ENCODE measurements at places on chromosomes 2 and 18.

DNA sequence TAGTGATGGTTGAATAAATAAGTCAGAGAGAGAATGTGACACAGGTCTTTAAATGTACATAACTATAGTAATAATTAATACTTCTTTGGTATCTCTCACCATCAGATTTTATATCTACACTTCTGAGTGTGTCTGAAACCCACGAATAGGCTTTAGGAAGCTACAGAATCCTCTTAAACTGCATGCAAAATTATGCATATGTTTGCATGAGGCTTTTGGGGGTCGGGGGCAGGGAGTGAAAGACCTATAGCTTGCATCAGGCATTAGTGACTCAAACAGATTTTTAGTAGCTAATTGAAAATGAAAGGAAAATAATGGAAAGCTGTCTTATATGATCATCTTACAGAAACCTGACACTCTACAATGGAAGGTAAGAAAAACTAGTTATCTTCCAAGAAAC, 14.9 kb downstream of the LRPPRC start:
- DNase-seq: no peak

DNA sequence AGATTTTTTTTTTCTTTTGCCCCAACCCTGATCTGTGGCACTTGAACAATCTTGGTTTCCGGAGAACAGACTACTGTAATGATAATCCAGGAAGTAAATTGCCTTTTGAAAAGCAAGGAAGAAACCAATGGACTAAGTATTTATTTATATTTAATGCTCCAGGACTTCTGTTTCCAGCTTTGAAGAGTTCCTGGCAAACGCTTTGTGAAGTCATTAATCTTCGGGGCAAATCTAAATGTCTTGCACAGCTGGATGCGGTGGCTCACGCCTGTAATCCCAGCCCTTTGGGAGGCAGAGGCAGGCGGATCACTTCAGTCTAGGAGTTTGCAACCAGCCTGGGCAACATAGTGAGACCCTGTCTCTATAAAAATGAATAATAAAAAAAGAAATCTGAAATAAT, 135.1 kb upstream of the GATA6 start:
- no peak for DNase-seq

- DNase-seq: no peak
These were observed 25.4 kb downstream of the CYBRD1 start for GRCh38 chr2:171547720-171548119.

DNA sequence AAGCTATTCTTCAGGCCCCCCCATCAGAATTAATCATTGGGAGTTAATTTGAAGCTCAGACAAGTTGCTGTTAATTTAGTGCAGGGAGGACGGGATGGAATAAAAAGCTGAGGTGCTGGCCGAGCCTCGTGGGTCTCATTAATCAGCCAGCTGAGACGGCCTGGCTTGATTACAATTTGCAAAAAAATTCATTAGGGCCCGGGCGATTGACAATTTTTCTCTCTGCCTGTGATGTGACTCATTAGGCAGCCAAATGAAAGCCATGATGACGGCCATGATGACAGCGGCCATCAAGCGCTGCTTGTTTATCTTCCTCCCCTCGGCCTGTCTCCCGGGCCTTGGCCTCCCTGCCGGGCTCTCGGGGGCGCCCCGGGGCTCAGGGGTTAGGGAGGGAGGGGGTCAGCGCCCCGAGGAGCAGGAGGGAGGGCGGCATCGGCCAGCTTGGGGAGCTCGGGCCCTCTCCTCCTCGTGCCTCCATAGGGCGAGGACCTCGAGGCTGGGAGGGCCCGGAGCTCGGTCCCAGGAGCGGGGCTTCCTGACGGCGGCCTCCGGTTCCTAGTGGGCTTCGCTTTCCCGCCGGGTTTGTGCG, 5.2 kb downstream of the GBX2 start:
- DNase-seq: no peak

GRCh38 chr2:98540536-98540935, 67.8 kb downstream of the COA5 start:
- no peak for DNase-seq

DNA sequence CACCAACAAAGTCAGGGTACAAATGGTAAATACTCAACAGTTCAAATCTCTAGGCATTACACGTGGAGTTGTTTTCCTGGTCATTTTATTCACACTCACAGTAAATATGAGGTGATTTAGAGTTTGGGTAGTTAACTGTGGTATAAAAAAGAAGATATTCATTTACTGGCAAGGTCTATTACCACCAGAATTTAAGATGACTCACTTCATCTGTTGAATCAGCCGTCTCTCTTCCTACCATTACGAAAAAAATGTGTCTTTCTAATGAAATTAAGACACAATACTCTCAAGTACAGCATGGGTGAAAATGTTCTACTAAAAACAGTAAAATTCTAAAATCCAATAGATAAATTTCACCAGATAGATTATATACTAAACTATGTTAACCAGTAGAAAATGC, 21.0 kb upstream of the GPR75 start:
- DNase-seq: no peak

GRCh38 chr2:45180033-45180746, 170.9 kb upstream of the SIX2 start:
- DNase-seq: no peak

GRCh38 chr2:196314780-196315179, 143.4 kb upstream of the STK17B start:
- DNase-seq: no peak

DNA sequence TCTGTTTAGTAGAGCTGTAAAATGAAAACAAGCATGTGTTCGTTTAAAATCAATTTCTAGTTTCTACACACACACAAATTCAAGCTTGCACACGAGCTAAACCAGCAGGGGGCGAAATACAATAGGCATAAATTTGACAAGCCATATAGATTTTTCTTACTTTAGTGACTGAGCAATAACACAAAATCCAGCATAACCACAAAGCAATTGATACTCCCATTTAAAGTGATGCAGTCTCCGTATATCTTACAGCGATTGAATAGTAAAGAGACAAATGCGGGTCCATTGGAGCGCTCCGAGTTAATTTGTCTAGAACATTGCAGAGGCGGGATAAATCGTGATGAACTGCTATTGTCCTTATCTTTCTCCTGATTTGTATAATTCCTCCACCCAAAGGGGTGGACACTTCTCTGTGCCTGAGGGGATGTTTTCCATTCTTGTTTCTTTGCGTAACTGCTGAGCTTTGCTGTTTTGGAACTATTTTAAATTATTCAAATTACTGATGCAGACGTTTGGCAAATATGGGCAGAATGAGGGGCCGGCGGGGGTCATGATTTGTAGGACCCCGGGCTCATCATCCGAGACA, 1.2 kb upstream of the AFTPH start:
- peak; percentile 67 for DNase-seq

DNA sequence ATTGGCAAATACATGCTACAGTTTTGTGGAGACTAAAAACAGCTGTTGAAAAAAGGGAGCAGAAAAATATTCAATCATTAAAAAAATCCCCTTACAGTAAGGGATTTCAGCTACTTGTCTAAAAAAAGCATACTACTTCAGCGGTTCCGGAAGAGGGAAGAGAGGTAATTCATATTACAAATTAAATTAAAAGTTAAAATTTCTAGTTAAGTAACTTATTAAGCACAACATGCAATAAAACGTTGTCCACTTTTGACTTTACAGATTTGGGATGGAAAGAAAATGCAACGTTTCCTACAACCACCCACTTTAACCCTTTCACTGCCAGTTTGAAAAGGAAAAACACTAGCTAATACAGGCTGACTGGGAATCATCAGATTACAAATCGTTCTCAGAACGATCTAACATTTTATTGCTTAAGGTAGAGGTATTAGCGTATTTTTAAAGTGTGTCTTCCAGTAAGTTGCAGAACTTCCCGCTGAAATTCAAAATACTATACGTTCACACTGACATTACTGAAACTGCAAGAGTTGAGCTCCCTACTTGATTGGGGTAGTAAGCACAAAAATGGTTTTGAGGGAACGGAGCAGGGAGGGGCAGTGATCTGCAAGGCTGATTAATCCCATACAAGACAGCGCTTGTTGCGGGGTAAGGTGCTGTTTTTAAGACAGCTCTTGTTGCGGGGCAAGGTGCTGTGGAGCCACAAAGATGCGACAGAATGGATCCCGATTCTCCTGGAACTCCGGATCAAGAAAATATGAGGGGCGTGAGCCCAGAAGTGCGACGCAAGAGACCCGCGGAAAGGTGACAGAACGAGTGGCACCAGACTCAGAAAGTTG, 743 bp downstream of the HADHA start:
- peak; percentile 37 for DNase-seq

- no peak for DNase-seq
These were observed 267.9 kb upstream of the TNP1 start for GRCh38 chr2:217127744-217128143.

DNA sequence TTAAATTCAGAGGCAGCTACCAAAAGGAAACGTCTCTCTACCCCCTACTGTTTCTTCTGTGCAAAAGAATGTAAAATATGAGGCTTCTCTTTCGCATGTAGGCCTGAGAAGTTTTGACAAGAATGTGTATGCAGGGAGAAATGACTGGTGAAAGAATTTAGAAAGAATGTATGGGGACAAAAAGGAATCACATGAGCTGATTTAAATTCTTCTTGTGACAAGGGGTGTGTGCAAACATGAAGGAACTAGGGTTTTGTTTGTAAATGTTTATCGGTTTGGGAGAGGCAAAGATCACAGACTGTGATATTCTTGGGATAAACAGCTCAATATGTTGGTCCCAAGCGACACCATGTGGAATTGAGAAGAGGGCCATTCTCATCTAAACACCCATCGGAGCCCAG, 345.2 kb upstream of the VRK2 start:
- no peak for DNase-seq

GRCh38 chr18:32284284-32284683, 94.4 kb downstream of the MEP1B start:
- DNase-seq: no peak
